ENCODE measurements at places on chromosomes 12 and 14.

DNA sequence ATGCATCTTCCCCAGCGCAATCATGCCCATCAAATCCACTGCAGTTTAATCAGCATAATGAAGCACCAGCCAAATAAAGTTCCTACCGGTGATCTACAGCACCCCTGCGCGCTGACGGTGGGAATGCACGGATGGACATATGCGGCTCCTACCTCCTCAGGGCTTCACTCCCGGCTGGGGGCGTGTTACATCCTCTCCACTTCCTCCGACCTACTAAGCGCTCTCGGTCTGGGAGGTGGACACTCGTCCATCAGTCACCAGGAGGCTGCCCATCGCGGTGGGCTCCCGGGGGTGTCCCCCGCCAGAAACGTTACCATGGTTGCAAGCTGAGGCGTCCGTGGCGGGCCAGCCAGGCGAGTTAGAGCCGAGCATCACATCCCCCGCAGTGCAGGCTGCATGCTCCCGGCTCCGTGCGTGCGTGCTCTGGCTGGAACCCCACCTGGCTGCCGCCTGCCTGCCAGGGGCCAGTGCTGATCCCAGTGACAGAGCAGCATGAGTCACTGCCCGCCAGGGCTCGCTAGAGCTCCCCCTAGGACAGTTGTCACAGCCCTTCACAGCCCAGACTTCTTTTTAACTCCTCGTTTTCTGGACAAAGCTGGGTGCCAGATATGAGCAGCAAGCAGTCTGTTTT is 73.0 kb downstream of the CIT start:
- no peak for DNase-seq

DNA sequence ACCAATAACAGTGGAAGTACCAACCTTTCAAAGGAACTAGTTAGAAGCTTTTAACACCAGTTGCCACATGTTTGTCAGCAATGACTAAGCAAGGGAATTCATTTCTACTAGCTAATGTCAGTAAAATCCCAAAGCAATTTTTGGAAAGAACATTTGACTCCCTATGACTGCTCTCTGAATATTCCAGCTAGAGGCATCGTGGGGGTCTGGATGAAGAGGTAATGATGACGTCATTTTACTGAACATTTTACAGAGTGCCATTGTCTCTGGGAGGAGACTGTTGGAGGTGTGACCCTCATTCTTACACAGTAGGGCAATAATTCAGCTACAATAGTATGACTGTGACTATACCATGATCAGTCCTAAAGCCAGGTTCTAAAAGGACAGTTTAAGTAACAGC is 204.8 kb downstream of the ITPR2 start:
- DNase-seq, result no peak

DNA sequence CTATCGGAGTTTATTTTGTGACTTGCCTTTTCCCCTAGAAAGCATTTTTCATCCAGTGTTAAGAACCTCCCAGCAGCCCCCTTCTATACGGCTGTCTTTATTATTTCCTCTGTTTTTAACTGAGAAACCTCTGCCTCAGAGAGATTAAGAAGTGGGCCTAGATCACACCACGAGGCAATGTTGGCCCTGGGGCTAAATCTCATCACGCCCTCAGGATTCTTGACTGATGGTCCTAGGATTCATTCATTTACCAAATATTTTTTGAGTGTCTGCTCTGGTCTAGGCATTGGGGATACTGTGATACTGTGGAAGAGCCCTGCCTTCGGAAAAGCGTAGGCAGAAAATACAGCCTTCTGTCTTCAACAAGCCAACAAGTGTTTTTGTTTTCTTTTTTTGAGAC is 42.1 kb downstream of the C14orf132 start:
- DNase-seq, result no peak

GRCh38 chr14:60506985-60507829 is 1.7 kb upstream of the SIX6 start:
- no peak for DNase-seq

DNA sequence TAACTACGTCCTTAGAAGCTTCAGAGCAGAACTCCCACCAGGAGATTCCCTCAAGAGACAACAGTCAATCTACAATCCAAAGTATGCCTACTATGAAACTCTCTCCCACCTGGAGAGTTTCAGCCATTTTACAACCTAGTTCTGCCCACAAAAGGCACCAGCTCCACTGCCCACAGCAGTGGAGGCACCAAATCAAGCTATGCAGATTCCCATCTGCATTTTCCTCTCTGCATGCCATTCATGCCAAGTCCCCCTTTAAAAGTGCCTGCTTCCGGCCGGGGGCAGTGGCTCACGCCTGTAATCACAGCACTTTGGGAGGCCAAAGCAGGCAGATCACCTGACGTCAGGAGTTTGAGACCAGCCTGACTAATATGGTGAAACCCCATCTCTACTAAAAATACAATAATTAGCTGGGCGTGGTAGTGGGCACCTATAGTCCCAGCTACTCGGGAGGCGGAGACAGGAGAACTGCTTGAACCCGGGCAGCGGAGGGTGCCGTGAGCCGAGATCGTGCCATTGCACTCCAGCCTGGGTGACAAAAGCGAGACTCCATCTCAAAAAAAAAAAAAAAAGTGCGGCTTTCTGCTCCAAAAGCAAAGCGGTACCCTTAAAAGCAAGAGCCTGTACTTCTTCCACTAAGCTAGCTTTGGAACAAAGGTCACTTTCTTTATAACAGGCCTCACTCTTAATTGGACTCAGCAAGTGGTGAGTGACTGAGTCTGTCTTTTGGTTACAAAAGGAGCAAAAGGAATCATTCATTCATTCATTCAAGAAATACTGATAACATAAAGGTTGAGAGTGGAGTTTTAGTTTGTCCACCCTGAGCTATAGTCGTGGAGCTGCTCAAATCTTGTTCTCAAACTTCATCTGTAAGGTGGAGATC is 10.1 kb upstream of the DLGAP5 start:
- no peak for DNase-seq

GRCh38 chr12:54560374-54560858 is 11.0 kb downstream of the PDE1B start:
- peak; percentile 73 for DNase-seq

- no peak for DNase-seq
These were observed 107.2 kb downstream of the DUSP6 start for GRCh38 chr12:89245090-89245489.

DNA sequence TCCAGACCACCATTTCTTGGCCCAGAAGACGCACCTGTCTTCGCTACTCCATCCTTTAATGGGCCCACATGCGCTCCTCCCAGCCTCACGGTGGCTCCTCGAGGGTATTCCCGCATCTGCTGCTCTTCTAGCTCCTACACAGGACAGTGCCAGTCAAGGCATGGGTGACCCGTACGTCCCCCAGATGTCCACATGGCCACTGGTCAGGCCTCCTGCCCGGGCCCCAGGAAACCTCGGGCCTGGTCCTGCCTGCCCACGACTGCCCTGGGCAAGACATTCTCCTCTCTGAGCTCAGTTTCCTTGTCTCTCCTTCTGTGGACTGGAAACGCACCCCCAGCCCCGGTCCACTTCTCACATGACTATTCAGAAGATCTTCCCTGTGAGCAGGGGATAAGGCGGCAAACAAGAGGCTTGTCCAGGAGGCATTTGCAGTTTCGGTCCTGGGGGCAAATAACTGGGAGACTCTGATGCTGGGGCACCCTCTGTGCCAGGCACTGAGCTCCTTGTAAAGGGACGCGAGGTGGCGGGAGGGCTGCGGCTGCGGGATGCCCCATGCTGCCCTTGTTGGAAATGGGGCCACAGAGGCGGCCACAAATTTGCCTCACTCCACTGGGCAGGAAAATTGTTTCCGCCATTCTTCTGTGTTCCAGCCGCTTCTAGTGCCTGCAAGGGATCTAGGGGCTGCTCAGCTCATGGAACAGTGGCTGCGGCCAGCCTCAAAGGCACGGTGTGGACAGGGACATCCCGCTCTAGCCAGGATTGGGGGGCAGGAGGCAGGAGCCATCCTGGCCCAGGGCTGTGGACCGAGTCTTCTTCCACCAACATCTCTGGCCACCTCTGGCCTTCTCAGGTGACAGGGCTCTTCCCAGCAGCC is 6.8 kb upstream of the BEGAIN start:
- no peak for DNase-seq

DNA sequence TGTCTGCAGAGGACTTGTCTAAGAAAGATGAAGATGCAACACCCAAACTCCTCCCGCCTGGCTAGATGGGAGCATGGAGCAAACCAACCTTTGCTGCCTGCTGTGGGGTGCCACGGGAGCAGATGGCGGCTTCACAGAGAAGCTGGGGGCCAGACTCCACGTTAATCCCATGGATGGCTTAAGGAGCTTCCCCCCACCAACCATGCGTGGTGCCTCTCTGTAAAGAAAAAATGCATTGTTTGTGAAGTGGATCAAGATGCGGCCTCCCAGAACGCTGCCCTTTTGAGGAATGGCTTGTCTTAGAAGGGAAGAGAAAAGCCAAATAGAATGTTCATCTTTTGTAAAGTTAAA is 15.6 kb downstream of the MVK start:
- no peak for DNase-seq

DNA sequence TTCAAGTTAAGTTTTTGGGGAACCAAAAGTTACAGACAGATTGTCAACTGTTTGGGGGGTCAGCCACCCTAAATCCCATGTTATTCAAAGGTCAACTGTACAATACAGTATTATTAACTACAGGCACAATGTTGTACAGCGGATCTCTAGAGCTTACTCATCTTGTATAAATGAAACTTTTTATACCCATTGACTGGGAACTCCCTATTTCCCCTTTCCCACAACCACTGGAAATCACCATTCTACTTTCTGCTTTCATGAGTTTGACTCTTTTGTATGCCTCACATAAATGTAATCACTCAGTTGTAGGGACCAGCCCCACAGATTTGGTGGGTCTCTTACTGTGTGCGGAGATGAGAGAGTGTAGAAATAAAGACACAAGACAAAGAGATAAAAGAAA is 57.8 kb downstream of the SLCO1B3 start:
- no peak for DNase-seq

DNA sequence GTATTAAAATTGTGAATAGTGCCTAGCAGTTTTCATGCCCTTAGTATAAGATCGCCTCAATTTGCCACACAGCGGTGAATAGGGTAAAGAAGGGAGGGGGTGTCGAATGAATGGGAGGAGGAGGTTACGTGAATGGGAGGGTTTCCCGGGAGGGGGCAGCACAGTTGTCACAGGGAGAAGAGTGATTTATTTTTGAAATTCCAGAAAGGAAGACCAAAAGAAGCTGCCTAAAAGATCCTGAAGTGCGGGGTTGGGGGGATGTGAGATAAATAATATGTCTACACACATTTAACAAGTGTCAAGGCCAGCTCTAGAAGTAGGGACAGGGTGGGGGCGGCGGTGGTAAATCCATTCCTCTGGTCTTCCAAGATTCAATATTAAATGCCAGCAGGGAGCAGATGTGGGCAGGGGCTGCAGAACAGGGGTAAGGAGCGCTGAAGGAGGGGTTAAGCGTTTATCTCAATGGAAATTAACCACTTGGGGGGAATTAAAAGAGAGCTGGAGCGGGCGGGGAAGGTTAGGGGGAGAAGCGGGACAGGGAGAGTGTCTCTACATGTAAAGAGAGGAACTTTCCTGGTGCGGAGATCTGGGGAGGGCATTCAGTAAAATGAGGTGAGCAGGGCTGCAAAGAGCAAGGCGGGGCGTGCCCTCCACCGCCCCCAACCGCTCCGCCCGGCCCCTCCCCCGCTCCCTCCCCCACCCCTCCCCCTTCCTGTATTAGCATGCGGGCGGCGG is 867 bp downstream of the C12orf42 start:
- DNase-seq, result no peak

DNA sequence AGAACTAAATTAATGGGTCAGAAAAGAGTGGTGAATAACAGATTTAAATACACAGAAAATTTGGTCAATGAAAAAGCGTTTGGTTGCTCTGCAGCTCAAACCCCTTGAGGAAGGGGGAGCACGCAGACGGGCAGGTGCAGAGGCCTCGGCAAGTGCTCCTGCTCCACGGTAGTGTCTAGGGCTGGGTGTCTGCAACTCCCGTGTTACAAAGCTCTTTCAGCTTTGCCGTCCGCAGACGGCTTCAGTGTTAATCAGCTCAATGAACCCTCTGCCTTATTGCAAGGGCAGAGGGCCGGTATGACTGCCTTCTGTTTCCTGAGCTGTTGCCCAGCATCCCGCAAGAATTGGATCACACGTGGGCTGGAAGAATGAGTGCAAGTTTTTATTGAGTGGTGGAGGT is 125.7 kb upstream of the TRHDE start:
- DNase-seq, result no peak

- DNase-seq, result no peak
These were observed 51.4 kb upstream of the SLC6A15 start for GRCh38 chr12:84964048-84964447.

DNA sequence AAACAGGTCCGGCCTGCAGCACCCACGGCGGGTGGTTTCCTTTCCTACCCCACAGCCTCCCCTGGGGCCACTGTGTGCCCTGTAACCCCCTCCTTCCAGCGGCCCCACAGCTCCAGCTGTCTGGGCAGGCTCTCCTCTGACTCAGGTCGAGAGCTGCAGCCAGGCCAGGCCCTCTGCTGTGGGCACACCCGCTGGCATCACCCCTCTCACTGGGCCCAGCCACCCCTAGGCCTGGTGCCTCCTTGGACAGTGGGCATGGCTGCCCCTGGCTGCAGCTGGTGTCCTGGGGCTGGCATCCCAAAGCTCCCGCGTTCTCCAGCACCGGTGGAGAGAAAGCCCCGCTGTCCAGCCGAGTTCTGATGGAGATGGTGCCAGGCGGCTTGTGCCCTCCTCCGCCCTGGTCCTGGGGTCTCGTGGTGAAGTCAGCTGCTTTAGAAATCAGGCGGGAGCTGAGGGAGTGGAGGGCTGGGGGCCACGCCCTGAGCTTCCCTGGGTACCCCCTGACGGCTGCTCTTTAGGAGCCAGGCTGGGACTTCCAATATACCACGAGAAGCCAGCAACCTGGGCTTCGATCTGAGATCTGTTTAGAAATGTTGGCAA is 114.9 kb downstream of the KIF26A start:
- DNase-seq, result no peak

GRCh38 chr12:132341318-132342050 is 12.1 kb upstream of the GALNT9 start:
- no peak for DNase-seq

- DNase-seq, result no peak
These were observed 11.0 kb downstream of the OR6S1 start for GRCh38 chr14:20630340-20631022.

- DNase-seq, result no peak
These were observed 275.2 kb downstream of the FBXL14 start for GRCh38 chr12:1319212-1319611.

GRCh38 chr12:65535946-65536345 is 257.5 kb downstream of the MSRB3 start:
- DNase-seq, result no peak

DNA sequence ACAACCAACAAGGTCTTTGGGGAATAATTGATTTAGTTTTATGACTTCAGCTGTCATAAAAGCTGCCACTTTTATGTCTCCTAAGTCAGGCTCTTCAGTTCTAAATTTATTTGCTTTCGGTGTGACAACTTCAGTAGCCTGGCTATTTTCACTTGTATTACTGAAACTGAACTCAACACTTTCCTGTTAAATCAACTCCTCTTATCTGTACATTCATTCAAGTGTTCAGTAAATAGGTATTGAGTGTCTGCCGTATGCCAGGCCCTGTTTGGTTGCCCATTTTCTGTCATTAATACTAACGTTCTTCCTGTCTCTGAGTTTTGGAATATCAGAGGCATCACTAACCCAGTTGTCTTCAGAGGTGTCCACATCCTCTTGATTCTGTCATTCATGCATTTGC is 7.5 kb downstream of the UTP20 start:
- no peak for DNase-seq

GRCh38 chr14:34620839-34621238 is 9.1 kb downstream of the SNX6 start:
- no peak for DNase-seq

- DNase-seq, result no peak
These were observed 56.5 kb downstream of the GTF2A1 start for GRCh38 chr14:81164167-81164774.
